ENCODE measurements at places on chromosomes 4 and X.

- DNase-seq: no peak
These were observed 36.5 kb downstream of the ACOX3 start for GRCh38 chr4:8403976-8404375.

DNA sequence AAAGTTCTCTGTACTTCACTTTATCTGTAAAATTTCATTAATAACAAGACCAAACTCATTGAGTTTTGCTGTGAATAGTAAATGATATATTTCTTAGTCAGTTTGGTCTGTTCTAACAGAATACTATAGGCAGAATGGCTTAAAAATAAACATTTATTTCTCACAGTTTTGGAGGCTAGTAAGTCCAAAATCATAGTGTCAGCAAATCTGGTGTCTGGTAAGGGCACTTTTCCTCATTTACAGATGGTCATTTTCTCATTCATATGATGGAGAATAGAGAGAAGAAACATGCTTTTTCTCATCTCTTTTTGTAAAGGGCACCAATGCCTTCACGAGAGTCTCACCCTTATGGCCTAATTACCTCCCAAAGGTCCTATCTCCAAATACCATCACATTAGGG is 415.1 kb downstream of the FAM133A start:
- no peak for DNase-seq

- DNase-seq: no peak
These were observed 21.3 kb downstream of the FANCB start for GRCh38 chrX:14851526-14851925.

GRCh38 chr4:78095081-78095480 is 38.0 kb downstream of the FRAS1 start:
- no peak for DNase-seq

GRCh38 chrX:139692506-139692849 is 15.5 kb downstream of the MCF2 start:
- no peak for DNase-seq

DNA sequence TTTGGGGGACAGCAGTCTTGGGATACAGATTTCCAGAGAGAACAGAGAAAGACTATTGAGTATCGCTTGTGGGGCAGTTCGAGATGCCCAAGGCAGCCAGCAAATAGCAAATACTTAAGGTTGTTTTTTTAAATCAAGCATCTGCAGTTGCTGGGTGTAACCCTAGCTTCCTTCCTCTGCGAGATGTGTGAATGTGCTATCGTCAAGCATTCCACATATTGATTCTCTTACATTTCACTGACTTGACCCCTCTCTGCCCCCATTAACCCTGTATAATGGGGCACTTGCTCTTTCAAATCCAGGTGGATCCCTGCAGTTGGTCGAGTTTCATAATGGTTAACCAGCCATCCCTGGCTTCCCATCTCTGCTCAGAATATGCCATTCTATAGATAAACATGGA is 23.5 kb downstream of the KCNE5 start:
- DNase-seq: no peak

DNA sequence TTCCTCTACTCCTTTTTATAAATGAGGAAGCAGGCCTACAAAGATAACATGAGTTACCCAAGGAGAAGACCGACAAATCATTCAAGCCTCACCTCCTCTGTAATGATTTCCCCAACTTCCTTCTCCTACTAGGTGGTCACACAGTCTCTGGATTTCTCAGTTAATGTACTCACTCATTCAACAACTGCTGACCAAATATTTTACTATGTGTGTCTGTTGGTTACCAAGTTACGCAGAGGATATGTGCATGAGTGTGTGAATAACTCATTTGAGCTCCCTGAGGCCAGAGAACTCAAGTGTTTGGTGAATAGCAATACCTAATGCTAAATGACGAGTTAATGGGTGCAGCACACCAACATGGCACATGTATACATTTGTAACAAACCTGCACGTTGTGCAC is 10.4 kb downstream of the CASK start:
- DNase-seq: no peak

DNA sequence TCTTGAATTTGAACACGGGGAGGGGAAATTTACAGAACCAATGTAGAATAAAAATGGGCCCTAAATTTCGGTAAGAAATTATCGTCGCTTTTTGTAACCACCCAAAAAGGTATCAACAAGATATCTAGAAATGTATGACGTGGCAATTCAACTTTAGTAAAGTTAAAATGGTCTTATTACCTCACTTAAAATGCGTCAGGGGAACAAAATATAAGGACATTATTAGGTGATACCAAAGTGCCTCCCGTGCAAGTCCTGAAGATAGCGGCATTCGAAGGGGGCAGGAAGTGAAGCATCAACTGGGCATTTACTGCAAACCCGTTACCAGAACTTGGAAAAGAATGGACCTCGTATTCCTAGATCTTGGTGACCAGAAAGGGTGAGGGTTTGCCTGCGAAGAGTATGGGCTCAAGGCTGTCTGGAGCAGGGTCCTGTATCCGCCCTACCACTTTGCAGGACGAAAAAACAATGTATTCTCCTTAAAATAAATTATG is 980 bp downstream of the AP1S2 start:
- DNase-seq: no peak

Data from activated CD4-positive, alpha-beta T cell treated with anti-CD3 and anti-CD28 coated beads, Interleukin-2, amount 50 U/mL, for 1 hour (primary cell).